ENCODE measurements at places on chromosomes 4 and X. TPM values are rescaled to one million over a fixed set of nuclear protein-coding genes. Genes with fewer than 3 reads are reported as not detected.

- H3K4me1 ChIP-seq, result no peaks in the 10 kb centered on the region
- no peaks in the 10 kb centered on the region for H3K36me3 ChIP-seq
- H3K27me3 ChIP-seq, result peaks cover 2% of the 10 kb centered on the region
- H3K27ac ChIP-seq, result no peak overlapping the region
- no peak overlapping the region for H3K4me3 ChIP-seq
These were observed 95.0 kb upstream of the SLC34A2 start for GRCh38 chr4:25560605-25561004.

- no peaks in the 10 kb centered on the region for H3K4me1 ChIP-seq
- DNase-seq, result no peak
- H3K4me3 ChIP-seq, result no peak overlapping the region
- H3K27ac ChIP-seq, result no peak overlapping the region
These were observed 813.7 kb downstream of the DMD start for GRCh38 chrX:32397562-32398216.

GRCh38 chrX:154036513-154036912 lies 16.8 kb upstream of the IRAK1 start:
- H3K4me3 ChIP-seq, result peak overlapping the region; percentile 19
- H3K27ac ChIP-seq, result peak overlapping the region; percentile 67
- no peaks in the 10 kb centered on the region for H3K27me3 ChIP-seq
- peaks cover 19% of the 10 kb centered on the region for H3K4me1 ChIP-seq
- DNase-seq, result peak; percentile 11

DNA sequence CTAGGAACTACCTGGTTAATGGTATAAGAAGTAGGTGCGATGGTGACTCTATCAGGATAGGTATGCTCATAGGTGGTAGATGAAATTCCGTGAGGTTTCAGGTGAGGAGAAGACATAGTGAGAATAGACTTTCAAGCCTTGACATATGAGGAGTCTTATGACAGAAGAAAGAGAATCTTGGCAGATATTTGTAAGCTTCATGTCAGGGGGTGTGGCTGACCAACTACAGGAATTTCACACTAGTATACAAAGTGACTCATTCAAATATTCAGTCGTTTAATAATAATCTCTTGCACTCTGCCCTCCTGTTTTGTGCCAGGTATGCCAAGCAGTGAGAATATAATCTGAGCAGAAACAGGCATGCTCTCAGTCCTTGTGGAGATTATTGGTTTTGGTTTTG lies 22.8 kb downstream of the PACRGL start:
- no peaks in the 10 kb centered on the region for H3K27me3 ChIP-seq
- no peak overlapping the region for H3K4me3 ChIP-seq
- H3K36me3 ChIP-seq, result peaks cover 43% of the 10 kb centered on the region
- DNase-seq, result no peak

DNA sequence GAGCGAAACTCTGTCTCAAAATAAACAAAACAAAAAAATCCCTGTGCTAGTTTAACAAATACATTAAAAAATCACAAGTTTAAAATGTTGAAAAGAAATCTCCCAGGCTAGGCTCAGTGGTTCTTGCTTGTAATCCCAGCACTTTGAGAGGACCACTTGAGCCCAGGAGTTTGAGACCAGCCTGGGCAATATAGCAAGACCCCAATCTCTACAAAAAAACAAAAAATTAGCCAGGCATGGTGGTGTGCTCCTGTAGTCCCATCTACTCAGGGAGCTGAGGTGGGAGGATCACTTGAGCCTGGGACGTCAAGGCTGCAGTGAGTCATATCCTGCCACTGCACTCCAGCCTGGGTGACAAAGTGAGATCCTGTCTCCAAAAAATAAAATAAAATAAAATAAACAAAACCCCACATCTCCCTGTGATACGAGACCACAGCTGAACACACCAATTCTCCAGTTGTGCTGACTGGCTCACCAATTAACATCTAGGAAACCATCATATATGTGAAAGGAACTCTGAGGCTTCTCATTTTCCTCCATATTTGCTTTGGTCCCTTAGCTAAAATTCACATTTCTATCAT lies 7.3 kb downstream of the RPS4X start:
- peak overlapping the region; percentile 68 for H3K4me3 ChIP-seq
- H3K27ac ChIP-seq, result peak overlapping the region; percentile 91
- peak; percentile 1 for DNase-seq
- H3K27me3 ChIP-seq, result no peaks in the 10 kb centered on the region

GRCh38 chr4:119942806-119943205 lies 123.8 kb downstream of the MAD2L1 start:
- no peaks in the 10 kb centered on the region for H3K4me1 ChIP-seq
- H3K27me3 ChIP-seq, result peaks cover 1% of the 10 kb centered on the region
- H3K36me3 ChIP-seq, result no peaks in the 10 kb centered on the region
- no peak overlapping the region for H3K4me3 ChIP-seq

NLRP2B gene
- not detected for total RNA-seq
